NCI-H460 (cell line): ENCODE measurements at places on chromosomes 13 and 19.

GRCh38 chr19:9862938-9863337 lies 27.8 kb downstream of the PIN1 start:
- DNase-seq: no peak

DNA sequence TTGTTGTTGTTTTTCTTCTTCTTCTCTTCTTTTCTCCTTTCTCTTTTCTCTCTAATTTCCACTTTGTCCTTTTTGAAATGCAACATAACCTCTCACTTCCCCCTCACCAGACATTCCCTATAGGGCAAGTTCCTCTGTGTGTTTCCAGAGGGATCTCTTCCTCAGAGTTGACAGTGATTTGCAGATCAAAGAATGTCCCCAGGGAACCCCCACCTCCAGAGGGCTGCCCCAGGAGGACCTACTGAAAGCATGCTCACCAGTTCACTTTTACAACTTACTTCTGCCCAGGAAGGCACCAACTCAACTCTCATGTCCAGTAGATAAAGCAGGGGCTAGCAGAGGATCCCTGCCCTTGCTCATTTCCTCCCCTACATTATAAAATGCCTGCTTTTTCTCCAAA lies 1648.0 kb downstream of the PCDH9 start:
- DNase-seq: no peak

- DNase-seq: no peak
These were observed 49.5 kb upstream of the TPM4 start for GRCh38 chr19:16026756-16027155.

DNA sequence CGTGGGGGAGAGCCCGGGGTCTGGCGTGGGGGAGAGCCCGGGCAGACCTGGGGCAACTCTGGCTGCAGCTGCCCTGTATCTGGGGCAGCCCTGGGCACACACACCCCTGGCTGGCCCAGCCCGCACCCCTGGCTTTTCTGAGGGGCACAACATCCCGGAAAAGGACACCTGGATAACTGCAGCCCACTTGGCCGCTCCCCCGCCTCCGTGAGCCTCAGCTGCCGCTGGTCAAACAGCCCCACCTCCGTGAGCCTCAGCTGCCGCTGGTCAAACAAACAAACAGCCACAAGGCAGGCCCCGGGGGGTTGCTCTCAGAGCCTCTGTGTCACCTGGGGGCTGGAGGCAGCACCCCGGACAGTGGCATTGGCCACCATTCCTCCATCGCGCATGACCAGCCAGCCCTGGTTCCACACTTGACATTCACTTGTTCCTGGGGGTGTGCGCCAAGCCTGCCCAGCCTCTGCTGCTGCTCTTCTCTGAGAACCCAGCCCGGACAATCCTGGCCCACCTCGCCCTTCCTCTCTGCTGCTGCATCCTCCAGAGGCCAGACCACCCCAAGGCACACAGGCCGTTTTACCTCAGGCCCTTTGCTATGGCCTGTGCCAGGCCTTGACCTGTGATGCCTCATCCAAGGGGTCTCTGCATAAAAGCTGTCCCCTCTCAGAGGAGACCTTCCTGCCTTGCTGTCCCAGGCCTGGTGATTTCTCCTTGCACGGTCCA lies 19.9 kb downstream of the CEBPG start:
- DNase-seq: no peak

GRCh38 chr19:45577111-45577905 lies 7.3 kb downstream of the OPA3 start:
- DNase-seq: no peak

GRCh38 chr19:58521651-58522050 lies 2.0 kb upstream of the ZBTB45 start:
- no peak for DNase-seq

DNA sequence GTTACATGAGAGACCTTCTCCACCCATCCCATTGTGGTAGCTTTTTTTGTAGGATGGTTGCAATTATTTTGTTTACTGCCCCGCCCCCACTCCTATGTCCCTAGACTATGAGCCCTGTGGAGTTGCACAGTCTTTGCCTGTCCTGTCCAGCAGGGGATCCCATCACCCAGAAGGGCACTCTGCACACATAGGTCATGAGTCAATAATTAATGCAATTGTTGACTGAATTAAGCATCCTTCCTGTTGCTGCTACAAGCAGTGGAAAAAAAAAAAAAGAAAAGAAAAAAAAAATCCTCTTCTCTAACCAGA lies 14.2 kb downstream of the C19orf81 start:
- DNase-seq: no peak

DNA sequence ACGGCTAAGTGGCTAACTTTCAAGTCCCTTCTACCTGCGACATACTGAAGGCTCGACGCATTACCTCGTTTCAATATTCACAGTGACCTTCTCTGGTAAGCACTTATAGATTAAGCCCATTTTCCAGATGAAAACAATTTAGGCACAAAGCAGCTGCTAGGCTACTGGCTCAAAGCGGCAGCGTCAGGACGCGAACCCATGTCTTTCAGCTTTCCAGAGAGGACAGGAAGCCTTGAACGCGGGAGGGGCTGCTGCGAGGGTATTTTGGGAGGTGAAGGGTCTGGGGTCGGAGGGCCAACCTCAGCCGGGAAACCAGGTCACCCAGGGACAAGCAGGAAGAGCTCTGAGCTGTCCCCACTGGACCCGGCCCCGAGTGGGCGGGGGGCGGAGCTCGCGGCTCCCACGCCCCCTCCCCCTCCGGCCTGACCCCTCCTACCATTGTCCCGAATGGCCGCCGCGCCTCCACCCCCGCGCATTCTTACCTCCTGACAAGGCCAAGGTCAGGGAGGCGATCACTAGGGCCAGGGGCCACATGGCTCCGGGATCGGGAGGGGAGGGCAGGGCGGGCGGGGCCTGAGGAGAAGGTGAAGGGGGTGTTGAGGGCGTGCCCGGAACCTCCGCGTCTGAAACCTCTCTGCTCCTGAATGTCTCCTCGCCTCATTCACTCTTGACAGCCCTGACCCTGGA lies at the start of gene KLK13:
Gene KLK13 (minus strand): TSS at position 559 of the 687 bp plus-strand sequence. CDS start 25 bp downstream, at position 534.
- no peak for DNase-seq

DNA sequence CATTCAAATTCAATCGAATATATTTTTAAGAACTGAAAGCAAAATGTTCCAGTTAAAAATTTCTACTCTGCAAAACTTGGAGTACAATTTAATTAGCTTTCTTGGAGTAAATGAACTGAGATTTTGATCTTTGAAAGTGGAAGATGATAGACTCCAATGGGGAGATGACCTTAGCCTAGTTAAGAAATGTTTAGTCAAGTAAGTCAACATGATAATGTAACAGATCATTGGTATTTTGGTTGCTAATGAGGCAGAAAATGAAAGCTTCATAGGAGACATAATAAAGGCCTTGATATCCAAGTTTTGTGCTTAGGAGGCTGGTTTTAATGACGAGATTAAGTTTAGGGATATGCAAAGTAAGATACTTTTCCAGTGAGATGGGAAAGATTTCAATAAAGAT lies 181.7 kb downstream of the ITGBL1 start:
- no peak for DNase-seq

GRCh38 chr13:113117335-113117872 lies 5.2 kb upstream of the F10 start:
- no peak for DNase-seq

DNA sequence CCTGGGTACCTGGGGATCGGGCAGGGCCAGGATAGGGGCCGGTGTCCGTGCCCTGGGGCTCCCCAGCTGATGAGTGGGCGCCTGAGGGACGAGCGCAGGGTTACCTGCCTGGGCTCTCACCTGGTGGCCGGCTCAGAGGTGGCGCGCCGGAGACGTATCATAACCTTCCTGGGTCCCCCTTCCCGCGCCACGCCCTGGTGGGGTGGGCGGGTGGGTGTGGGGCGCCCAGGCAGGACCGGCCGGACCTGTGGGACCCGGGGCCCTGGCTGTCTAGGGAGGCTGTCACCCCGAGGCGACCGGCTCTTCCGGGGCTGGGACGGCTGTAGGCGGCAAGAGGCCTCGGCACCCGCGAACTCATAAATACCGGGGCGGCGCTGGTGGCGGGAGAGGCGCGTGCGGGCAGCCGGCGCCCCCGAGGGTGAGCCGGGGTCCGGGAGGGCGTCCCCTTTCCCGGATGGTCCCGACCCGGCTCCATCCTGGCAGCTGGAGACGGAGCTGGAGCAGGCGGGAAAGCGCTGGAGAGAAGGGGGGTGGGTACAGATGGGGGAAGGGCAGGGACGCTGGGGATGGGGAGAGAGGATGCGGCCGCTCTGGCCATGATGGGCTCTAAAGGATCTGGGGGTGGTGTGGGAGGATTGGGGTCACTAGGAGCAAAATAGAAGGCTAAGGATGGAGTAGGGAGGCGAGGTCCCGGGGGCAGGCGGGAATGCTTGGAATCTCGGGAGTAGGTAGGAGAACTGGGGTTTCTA lies at the start of gene ACP7:
Gene ACP7 (plus strand): TSS at position 386 of the 749 bp plus-strand sequence. CDS start 902 bp downstream, outside the sequence.
- DNase-seq: no peak
